ENCODE measurements at places on chromosomes 6 and 20.

DNA sequence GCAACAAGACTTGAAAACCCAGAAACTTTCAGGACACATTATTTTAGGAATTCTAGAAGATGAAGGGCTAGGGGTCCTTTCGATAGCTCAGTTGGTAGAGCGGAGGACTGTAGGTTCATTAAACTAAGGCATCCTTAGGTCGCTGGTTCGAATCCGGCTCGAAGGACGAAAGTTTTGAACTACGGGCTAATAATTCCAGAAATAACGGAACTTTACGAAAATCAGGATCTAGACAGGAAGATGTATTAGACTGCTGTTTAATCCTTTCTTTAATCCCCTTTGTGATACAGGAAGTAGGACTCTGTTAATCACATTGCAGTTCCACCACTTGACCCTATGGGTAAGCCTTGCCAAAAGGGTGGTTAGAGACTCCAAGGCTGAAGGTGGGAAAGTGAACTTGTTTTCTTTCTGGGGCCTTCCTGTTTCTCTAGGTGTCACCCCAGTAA, 21.2 kb upstream of the ABT1 start:
- DNase-seq: no peak

- no peak for DNase-seq
These were observed 38.1 kb downstream of the IYD start for GRCh38 chr6:150406948-150407347.

DNA sequence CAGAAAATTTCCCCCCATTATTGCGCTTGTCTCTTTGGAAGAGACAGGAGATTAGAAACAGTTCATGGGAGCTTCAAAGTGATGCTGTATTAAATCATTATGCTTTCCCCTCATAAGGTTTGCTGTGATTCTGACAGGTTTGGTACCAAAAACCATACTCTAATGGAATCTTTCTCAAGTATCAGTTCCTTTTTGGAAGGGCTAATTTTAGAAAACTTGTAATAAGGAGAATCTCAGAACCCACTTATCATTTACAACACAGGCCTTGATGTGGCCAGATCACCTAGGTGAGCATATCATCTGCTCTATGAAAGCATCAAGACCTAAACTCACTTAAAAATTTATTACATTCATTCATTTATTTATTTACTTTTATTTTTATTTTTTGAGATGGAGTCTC, 51.2 kb downstream of the TP53INP2 start:
- no peak for DNase-seq

DNA sequence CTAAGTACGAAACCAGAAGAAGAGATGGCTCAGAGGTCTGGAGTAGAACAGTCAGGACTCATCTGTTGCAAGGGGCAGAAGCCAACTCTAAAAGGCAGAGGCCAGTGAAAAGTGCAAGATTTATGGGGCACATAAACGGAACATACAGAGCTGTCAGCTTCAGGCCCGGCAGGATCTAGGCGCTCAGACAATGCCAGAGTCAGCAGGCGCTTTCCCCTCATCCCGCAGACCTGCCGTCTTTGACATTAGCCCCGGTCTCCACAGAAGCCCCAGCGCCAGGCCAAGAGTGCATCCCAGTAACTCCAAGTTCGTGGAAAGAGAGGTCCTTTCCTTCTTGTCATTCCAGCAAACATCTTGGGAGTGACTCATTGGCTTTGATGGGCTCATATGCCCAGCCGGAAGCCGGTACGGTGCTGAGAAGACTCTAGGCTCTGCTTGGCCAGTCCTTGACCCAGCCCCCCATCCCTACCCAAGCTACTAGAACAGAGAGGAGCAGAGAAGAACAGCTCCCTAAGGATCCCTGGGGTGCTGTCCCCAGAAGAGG, 260.9 kb downstream of the TAF4 start:
- DNase-seq: no peak

DNA sequence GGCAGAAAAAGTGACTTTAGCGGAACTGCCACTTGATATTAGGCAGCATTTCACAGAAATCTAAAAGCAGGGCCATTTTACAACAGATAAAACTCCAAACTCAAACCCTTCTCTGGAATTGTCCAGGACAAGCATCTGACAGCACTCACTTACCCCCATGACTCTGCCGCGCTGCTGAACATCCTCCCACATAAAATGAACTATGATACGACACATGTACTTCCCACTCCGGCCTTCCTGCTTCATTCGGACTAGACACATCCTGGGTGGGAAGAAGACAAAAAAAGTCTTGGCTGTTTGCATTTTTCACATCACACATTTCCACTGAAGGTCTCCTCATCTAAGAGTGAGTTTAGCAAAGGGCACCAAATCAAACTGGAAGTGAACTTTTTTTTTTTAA, 54.8 kb upstream of the FAM83C start:
- DNase-seq: no peak

- DNase-seq: no peak
These were observed 268.4 kb downstream of the SMOC2 start for GRCh38 chr6:168709390-168709789.

- no peak for DNase-seq
These were observed 81.3 kb downstream of the TRERF1 start for GRCh38 chr6:42370323-42370985.

DNA sequence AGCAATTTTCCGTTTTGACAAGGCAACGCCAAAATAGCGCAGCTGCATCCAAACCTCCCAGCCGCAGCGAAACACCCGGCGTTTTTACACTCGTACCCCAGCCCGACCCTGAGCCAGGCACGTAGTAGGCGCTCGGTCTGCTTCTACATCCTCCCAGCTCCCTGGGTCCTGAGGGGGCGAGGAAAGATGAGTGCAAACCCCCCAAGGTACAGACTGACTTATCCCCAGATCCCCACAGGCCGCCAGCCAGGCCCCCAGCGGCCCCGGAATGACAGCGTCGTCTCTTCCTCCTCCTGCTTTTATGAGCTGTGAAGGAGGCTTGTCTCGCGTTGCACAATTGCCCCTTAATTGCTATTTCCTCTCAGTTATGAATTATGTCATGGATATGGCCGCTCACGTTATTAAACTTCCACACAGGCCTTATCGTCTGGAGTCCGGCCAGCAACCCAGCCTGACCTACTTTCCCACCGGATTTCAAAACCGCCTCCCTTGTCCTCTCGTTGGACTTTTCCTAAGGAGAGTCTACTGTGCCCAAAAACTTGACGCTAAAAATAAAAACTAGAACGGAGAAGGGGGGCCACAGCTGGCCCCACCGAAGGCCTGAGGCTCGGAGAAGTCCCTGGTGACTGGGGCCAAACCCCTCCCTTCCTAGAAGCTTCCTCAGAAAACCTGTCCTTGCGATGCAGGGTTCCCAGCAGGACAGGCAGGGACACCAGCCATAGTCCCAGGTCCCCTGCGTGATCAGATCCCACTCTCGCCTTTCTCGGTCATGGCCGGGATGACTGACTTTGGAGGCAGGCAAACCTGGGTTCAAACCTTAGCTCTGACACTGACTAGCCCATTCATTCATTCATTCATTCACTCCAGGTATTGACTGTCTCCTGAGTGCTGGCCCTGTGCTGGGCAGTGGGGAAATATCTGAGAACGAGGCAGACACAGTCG, 130.9 kb upstream of the PTPN1 start:
- no peak for DNase-seq

- DNase-seq: no peak
These were observed 87.4 kb upstream of the JAG1 start for GRCh38 chr20:10761232-10761631.

- no peak for DNase-seq
These were observed 230.7 kb downstream of the PHACTR1 start for GRCh38 chr6:12947151-12947871.

DNA sequence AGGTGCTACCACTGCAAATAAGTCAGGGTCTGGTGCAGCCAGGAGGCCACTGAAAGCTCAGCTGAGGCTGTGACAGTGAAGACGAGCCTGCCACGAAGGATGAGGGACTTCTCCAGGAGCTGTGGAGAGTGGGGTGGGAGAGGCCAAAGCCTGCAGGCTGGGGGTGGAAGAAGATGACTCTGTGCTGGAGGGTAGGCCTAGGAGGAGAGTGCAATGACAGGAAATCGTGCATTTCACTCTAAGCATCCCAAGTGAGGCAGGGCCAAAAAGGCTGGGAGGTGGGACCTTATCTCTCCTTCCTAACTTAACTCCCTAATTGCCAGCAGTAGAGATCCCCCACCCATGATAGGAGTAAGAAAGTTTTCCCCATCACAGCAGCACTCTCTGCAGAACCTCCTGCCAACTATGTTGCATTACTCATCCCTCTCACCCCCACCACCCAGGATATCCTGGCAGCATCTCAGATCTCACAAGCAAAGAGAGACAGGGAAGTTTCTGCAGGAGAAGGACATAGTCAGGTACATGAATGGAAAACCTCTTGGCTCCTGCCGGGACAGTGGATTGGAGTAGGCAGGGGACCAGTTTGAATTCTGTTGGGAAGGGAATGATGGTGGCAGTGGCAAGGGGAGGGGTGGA, 466.2 kb downstream of the CDH26 start:
- no peak for DNase-seq
